ENCODE measurements at places on chromosomes 1 and 21.

GRCh38 chr1:18091660-18092446 is 15.7 kb upstream of the IGSF21 start:
- DNase-seq, result peak; percentile 26

GRCh38 chr1:192852001-192852947 is 43.4 kb downstream of the RGS2 start:
- DNase-seq, result no peak

- DNase-seq, result no peak
Observed at GRCh38 chr1:92218559-92218958, 844 bp downstream of the C1orf146 start.

DNA sequence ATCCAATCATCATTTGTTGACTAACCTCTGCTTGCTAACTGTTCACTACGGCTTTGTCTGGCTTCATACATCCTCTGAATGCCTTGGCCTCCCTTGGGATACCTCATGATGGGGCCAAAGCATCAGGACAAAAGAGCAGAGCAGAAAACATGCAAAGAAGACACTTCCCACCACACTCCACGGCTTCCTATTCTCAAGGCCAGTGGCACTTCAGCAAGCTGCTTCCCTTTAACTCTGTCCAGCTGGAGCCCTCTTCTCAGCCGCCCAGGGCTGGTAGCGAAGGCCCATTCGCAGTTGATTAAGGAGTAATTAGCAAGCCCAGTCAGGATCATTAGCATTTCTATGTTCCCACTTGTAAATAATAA is 224.3 kb upstream of the FGGY start:
- no peak for DNase-seq

DNA sequence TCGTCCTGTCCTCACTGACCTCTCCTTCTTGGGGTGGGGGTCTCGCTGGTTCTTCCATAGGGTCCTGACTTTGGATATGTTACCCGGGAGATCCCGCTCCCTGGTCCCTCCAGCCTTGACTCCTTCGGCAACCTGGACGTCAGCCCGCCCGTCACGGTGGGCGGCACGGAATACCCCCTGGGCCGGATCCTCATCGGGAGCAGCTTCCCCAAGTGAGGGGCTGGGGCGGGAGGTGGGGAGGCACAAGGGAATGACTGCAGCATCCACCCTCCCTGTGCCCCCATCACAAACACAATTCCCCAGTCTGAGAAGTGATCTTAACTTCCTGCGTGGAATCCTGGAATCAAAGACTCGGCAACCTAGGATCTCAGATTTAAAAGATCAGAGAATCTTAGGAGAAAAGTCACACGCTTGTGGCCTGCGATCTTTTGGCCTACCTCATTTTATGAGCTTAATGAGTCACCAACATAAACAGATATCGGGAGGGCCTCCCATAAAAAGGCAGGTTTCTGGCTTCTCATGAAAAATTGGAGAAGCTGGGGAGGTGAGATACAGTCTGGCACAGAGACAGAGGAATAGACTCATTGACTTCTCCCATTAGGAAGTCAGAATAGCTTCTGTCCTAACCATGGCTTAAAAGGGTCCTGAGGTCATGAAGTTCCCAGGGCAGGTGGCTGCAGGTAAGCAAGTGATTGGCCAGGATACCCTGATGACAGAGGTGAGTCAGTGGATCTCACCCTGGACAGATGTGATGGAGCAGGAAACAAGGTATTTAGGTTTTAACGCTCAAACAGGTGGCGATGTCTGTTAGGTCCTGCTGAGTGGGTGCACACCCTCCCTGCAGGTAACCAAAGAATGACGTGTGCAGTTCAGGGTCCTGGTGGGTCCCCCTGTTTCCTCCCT is 15.9 kb upstream of the PADI3 start:
- DNase-seq, result peak; percentile 94

GRCh38 chr1:156439036-156439776 is 61.4 kb downstream of the MEF2D start:
- DNase-seq, result no peak

- DNase-seq, result peak; percentile 41
Observed at GRCh38 chr1:19066248-19066873, 109.9 kb upstream of the IFFO2 start.

- peak; percentile 14 for DNase-seq
Observed at GRCh38 chr1:100347009-100347966, 5.0 kb upstream of the CDC14A start.

DNA sequence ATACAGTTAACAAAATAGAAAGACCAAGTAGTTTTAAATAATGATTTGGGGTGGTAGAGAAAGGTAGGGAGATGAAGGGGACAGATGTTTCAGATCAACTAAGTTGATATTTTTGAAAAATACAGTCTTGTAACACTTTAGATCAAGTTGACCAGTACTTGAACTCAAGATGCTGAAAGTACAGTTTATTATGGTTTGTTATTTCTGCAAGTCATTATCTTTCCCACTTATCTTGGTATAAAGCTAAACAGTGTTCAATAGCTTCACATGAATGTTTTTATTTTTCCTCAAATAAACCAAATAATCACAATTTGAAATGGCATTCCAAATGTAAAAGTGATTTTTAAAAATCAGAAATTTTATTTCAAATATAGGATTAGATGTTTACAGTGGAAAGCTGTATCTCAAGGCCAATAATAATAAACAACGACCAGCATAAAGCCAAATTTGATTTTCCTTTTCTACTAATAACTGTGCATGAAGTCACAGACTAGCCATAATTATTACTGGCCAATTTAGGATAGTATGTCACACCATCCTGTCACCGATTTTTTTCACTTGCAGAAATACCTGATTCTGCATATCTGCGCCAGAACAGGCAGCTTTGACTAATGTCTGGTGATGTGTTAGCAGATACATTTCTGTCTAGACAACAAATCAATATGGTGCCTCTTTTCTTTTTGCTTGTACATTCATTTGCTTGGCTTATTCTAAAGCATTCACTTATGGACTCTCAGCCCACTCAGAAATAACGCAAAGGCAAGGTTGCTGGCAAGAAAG is 320.2 kb downstream of the TM2D1 start:
- DNase-seq, result no peak

GRCh38 chr1:41586230-41586629 is 101.7 kb upstream of the EDN2 start:
- no peak for DNase-seq

GRCh38 chr1:81802707-81803430 is 2.1 kb downstream of the ADGRL2 start:
- DNase-seq, result peak; percentile 53

GRCh38 chr1:88891951-88892340 is 579 bp upstream of the GTF2B start:
- DNase-seq, result no peak

DNA sequence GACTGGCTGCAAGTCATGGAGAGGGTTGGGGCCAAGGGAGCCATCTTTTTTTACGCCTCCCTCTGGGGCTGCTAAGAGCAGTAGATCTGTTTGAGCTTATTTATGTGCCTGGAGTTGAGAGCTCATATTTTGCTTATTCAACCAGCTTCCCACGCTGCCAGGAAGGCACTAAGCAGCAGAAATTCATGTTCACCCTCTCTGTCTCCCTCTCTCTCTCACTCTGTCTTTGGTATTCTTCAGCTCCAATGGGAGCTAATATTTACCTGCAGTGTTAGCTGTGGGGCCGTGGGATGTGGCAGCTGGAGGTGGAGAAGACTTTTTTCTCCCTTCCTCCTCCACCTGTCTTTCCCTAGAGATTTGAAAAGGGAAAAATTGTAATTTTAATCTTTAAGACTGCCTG is 26.8 kb upstream of the CACNA1E start:
- no peak for DNase-seq
